ENCODE measurements at places on chromosomes 13 and 19.

DNA sequence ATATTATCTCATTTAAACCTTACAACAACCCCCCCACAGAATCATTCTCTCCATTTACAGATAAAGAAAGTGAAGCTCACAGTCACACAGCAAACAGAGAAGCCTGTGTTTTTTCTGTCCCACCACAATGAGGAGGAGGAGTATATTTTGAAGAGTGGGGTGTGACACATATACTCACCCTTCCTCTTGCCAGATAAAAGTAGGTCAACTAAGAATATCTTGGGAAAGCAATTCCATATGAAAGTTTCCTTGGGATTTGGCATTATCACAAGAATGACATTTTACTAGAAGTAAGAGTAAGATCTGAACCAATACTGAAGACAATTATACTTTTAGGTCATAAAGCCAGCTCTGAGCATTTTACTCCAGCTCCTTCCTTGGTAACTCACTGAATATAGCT, 287.5 kb upstream of the HTR2A start:
- no peak for DNase-seq

DNA sequence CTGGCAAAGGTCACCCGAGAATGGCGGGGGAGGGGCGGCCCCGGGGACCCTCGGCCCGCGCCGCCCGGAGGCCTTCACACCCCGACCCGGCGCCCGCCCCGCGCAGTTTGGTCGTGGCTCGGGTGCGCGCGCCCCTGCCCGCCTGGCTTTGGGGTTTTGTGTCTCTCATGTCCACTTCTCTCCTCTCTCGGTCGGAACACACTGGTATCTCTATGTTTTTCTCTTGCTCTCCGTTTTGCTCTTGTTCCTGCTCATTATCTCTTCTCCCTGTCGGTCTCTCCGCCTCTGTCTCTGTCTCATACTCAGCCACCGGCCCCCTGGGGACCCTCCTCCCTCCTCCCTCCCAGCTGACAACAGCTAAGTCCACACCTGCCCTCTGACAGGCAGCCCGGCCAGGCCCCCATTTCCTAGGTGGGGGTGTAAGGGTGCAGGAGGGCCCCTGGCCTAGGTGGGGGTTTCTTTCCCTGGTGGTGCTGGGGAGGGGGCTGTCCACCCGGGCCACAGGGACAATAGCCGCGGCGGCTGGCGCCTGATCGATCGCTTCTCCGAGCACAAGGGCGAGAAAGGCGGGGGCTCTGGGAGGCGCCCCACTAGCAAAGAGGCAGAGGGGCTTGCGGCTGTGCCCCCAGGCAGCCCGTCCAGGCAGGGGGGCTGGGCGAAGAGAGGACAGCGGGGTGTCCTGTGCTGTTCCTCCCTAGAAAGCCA, 2.3 kb downstream of the ONECUT3 start:
- no peak for DNase-seq

DNA sequence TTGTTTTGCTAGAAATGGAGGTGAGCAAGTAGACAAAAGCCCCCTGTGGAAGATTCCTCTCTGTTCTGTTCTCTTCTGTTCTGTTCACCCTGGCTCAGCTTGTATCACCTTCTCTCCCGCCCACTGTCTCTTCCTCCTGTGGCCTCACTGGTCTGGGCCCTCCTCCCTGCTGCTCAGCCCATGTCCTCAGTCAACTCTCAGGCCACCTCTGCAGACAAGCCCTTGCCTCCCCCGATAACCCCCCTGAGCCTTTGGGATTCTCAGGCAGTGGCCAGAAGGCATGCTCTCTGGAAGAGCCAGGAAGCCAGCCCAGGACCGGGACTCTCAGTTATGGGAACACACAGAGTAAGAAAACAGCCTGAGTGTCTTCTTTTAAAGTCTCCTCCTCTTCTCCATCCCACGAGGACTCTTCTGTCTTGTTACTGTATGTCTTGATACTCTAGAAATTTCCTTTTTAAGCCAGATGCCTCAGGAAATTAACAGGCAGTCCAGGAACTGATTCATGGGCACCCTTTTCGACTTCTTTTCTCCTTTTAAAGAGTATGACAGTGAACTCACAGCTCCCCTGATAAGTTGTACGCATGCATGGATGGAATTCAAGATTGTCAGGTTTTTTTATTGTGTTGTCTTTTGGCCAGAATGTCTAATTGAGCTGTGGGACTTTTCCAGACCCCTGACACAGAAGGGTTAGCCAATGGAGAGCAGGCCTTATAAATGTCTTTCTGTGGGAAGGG, 33.7 kb downstream of the SHISA2 start:
- no peak for DNase-seq

GRCh38 chr13:74193391-74193790, 59.2 kb upstream of the KLF12 start:
- DNase-seq, result no peak

- DNase-seq, result no peak
Measured at GRCh38 chr13:42109957-42110356, 61.5 kb downstream of the DGKH start.

DNA sequence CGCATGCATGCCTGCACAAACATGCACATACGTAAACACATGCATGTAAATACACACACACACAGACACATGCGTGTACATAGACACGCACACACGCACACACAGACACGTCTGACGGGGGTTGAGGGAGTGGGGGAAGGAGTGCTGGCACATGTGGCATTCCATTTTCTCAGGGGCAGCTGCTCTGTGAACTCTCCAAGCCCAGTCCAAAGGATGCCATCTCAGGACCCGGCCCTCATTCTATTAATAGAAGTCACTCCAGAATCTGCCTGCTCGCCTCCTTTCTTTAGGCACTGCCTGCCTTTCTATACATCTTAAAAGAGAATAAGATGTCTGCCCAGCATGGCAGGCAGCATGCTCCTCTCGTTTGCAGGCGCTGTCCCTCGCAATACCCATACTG, 5.3 kb downstream of the ARHGEF7 start:
- DNase-seq, result no peak

DNA sequence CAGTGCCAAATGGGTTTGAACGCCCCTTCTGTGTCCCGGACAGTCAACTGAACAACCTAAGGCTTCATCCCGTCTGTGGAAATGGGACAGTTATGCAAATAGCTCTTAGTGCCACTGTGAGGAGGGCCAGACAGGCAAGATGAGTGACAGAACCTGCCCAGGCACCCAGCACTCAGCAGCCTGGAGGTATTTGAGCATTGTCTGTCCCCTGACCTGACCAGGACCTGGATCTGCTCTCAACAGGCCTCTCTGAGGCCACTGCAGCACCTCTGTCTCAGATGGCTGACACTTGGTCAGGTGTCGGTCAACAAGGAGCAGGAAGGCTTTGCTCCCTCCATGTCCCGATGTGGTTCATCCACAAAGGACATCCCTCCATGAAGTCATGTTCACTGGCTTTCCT, 67.9 kb downstream of the CCDC70 start:
- DNase-seq, result no peak

GRCh38 chr13:75762076-75762937, 126.2 kb downstream of the LMO7 start:
- peak; percentile 18 for DNase-seq

GRCh38 chr13:32136061-32136460, 104.5 kb downstream of the FRY start:
- no peak for DNase-seq

GRCh38 chr19:46372901-46373490, 26.1 kb downstream of the PPP5C start:
- no peak for DNase-seq

- DNase-seq, result no peak
Measured at GRCh38 chr13:49993111-49993510, 3.7 kb upstream of the TRIM13 start.

GRCh38 chr13:20501592-20501991, 24.1 kb downstream of the CRYL1 start:
- DNase-seq, result no peak

DNA sequence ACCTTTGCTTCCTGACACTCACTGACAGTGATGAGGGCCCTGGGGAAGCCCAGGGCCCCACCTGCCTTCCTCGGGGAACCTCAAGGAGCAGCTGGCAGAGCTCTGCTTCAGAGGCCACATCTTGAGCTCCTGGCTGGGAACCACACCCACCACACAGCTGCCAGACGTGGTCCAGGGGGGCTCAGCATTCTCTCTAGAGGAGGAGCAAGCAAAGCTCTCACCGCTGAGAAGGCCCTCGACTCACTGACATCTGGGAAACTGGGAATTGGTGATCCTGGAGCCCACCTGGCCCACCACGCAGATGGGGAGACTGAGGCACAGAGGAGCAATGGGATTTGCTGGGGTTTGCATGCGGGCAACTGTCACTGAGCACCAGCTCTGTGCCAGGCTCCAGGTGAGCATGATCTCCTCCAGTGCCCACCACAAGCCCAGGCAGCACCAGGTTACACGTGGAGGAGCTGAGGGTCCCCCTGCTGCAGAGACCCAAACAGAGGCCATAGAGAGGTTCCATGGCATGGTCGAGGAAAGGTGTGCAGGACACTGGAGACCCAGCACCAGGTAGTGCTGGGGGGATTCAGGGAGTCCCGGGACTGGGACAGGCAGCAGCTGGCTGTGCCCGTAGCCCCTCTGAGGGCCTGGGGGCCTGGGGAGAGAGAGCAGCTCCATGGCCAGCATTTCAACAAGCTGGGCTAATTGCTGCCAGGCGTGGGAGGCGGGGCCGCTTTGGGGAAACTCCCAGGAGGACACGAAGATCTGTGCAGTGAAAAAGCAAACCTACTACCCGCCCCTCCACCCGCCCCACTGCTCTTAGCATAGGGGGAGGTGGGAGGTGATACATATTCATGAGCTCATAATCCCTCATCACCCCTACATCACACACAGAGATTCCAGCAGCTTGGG, 33.4 kb downstream of the PEPD start:
- no peak for DNase-seq

- DNase-seq, result no peak
Measured at GRCh38 chr13:27226991-27227390, 24.4 kb upstream of the RPL21 start.

- no peak for DNase-seq
Measured at GRCh38 chr13:101013245-101013644, 338.6 kb upstream of the TMTC4 start.

DNA sequence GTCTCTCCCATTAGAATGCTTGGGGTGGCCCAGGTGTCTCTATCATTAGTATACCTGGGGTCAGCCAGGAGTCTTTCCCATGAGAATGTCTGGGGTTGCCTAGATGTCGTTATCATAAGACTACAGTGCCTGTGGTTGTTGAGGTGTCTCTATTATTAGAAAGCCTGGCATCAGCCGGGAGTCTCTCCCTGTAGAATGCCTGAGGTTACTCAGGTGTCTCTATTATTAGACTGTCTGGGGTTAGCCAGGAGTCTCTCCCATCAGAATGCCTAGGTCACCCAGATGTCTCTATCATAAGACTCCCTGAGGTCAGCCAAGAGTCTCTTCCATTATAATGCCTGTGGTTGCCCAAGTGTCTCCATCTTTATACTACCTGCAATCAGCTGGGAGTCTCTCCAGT, 1541.1 kb downstream of the UQCRFS1 start:
- no peak for DNase-seq

GRCh38 chr13:106143392-106143791, 392.1 kb downstream of the EFNB2 start:
- no peak for DNase-seq

GRCh38 chr13:43744261-43745031, 42.3 kb downstream of the ENOX1 start:
- no peak for DNase-seq

GRCh38 chr13:34019870-34020269, 201.9 kb downstream of the RFC3 start:
- no peak for DNase-seq

DNA sequence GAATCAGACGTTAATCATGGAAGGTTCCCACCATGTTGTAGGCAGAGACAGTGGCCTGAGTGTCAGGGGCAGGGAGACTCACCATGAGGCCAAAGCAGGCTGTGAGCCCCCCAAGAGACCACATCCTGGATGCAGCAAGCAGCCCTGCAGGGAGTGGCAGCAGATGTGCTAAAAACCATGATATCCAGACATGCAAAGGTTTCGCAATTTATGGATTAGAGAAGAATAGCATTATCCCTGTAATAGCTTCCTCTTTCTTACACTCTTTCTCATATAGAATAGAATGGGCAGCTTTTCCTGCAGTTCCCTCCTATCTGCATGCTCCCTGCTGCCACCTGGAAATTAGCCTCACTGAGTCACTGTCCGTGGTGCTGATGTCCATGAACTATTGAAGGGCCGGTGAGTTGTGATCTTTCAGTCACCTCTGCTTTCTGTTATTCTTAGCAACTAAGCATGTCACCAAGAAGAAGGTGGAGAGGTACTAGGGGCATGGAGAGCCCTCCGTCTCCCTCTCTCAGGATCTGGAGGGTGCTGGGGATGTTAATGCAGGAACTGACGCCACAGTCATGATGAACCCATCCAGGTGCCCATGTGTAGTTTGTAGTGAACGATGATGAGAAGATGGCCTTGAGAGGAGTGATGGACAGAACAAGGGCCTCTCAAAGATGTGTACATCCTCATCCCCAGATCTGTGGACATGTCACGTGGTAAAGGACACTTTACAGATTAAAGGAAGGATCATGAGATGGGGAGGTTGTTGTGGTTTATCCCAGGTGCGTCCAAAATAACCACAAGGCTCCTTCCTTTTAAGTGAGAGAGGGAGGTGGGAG, 9.9 kb downstream of the CEACAM4 start:
- DNase-seq, result no peak

GRCh38 chr13:108056278-108056677, 159.1 kb downstream of the LIG4 start:
- DNase-seq, result no peak

- DNase-seq, result no peak
Measured at GRCh38 chr13:87057807-87058520, 613.2 kb upstream of the SLITRK5 start.

DNA sequence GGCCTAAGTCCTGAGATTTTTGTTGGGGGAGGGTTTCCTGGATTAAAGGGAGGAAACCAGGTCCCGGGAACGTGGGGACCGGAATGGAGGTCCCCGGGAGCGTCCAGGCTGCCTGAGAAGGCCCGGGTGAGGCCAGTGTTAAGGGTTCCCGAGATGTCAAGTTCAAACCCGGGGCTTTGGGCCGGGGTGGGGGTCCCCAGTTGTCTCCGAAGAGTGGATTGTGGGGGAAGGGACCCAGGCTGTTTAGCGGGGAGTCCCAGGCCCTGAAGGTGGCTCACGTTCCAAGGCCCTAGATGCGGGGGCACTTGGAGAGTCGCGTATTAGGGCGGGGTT, 262 bp downstream of the COX7A1 start:
- no peak for DNase-seq

- no peak for DNase-seq
Measured at GRCh38 chr13:62721893-62722292, 1306.2 kb upstream of the PCDH20 start.

GRCh38 chr13:33033986-33034385, 17.8 kb downstream of the KL start:
- DNase-seq, result no peak
